ENCODE measurements at places on chromosomes 6 and 20.
A peak's percentile ranks its signal among the peaks of the same experiment; 100 is the strongest.

DNA sequence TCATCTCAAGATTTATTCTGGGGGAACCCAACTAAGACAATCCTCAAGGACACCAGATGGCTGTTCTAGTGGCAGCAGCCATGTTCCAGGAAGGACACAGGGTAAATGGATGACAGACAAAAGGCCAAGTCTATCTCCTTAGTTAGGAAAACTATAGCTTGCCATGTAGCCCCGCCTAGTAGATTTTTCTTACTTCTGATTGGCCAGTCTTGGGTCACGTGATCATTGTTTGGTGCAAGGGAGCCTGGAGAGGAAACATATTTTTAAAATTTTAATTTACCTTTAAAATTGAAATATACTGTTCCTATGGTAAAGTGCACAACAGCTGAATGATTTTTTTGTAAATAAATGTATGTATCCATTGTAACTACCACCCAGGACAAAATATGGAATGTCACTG, 4.4 kb upstream of the KCNS1 start:
- DNase-seq: no peak

DNA sequence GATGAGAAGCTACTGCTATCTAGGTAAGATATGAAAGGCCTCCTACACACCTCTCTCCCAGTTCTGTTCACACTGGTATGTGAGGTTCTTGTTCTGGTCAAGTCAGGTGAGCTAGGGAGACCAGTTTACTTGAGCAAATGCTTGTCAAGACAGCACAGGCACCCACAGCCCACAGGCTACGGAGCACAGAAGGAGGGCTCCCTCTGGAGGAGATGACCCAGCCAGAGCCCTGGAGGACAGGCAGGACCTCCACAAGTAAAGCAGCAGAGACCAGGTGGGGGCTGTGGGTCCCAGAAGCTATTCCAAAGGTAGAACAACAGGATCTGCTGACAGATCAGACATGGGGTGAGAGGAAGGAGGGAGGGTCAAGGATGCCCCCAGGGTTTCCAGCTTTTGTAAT, 13.2 kb downstream of the MMP24OS start:
- DNase-seq: no peak

DNA sequence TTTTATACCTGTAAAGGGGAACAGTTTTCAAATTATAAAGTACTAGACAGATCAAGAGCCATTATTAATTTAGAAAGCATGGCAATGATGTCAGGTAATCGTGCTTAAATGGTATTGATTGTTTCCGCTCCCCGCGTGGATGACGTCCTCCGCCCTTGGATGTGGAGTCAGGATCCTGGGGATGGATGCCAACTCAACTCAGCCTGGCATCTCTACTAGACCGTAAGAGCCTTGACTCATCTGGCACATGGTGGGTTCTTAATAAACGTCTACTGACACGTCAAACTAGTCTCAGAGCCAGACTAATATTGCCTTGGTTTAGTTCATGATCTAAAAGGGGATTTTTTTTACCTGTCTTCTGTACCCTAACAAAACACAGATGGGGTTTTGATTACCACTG, 80.2 kb downstream of the LRFN2 start:
- DNase-seq: no peak

GRCh38 chr6:143782481-143782880, 60.7 kb upstream of the LTV1 start:
- peak; percentile 67 for DNase-seq

- no peak for DNase-seq
Observed at GRCh38 chr6:108727966-108728730, 120.1 kb upstream of the ARMC2 start.
